ENCODE measurements at places on chromosomes 4 and X.

DNA sequence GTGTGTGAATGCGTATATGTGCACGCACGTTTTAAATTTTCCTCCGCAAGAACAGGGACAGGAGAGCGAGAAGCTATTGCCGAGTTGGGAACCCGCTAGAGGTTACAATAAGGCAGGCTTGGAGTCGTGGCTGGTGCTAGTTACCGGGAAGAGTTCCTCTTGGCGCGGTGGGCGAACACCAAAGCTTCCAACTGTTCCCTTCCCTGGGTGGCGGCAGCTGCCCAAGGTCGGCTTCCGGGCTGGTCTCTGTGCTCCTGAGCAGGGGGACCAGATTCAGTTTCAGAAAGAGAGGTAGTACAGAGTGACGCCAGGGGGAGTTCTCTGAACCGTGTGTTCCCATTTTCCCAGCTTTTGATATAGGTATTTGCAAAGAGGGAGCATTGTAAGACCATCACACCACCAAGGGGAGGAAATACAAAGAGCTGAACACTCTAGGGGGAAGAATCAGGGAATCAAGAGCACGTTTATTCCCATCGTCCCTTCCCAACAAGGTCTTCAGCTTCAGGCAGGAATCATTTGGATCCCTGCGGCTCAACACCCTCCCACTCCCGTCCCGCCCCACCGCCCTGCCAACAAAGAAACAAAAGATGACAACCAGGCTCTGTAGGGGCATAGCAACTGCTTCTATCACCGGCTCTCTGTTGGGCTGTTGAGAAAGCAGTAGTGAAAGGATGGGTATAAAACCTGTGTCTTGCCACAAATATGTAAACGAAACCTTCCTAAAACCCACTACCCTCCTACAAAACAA, 113.6 kb upstream of the TEX13C start:
- no peak for DNase-seq

DNA sequence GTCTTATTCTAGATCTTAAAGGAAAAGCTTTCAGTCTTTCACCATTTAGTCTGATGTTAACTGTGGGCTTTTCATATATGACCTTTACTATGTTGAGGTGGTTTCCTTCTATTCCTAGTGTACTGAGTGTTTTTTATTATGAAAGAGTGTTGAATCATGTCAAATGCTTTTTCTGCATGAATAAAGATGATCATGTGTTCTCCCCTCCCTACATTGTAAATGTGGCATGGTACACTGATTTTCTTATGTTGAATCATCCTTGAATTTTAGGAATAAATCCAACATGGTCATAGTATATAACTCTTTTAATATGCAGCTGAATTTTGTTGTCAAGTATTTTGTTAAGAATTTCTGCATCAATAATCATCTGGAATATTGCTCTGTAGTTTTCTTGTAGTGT, 4.3 kb downstream of the CLGN start:
- DNase-seq, result no peak

DNA sequence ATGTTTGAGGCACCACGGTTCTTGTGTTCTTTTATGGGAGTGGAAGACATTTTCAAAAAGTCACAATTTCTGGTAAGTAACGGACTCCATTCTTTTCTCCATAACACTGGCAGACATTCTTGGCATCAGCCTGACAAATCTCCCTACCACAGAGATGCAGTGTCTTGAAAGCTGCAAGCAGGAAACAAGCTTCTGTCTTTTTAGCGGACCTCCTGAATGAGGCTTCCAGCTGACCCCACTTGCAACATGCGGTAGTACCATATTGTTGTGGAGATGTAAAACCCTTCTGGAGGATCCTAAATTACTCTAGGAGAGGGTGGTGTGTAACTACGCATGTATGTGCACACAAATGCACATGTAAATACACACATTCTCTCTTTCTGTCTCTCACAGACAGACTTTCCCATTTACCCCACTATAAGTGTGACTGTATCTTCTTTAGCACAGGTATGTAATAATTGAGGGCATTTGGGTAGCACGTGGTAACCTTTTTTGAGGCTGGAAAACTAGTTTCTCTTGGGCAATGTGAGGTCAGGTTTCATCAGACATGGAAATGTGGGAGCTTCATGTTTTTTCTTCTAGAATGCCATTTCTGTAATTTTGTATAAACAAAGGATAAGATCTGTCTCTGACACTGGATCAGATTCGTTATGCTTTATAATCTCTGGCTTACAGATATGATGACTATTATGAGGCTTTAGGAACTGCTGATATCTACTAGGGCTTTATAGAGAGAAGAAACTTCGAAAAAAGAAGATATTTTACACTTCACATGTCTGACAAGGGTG, 130.1 kb downstream of the MGST2 start:
- no peak for DNase-seq

GRCh38 chr4:110484029-110484428, 8.1 kb downstream of the ENPEP start:
- no peak for DNase-seq

DNA sequence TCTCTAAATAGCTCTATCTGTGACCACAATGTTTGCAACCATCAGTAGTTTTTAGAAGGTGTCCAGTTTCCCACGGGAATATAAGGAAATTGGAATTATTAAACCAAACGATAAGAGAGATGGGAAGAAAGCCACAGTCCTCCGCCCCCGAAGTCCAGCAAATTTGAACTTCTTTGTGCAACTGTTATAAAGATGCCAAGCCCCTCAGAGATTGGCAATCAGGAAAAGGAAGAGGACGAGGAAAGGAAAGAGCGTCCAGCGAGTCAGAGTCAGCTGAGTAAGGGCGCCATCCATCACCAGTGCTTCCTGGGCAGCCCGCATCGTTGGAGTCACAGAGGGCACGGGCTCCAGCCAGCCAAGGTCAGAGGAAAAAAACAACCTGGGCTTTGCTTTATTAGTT, 35.7 kb downstream of the LDB2 start:
- DNase-seq, result no peak

DNA sequence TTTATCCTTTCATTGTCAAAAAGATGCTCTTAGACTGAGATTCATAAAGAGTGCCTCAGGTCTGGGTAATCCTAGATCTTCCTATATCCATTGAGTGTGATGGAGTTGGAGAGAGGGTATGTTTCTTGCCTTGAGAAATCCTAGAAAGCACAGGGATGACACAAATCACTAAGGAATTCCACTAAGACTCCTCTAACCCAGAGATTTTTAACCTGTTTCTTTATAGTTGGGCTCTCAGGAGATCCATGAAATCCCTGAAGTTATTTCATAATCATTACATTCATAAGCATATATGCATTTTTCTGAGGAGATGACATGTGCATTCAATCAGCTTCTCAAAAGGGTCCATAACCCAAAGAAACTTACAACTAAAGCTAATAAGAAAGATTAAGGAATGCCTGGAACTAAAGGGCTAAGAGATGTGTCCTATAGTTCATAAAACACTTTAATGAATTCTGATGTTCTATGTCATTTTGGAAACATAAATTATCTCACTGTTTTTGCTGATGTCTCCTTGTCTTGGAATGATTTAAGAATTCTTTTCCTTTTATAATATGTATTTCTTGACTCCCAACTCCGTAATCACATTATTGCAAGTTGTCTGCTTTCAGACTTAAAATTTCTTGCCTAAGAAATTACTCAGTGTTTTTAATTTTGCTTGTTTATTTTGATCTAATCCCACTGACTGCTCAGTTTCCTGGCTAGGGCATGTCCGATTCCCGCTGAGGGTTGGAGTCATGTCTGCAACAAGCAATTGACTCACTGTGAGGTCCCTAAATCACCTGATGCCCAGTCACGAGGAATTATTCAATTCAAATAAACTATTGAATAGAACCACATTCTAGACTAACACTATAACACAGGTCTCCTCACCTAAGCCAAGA, 2.8 kb upstream of the AMTN start:
- no peak for DNase-seq

DNA sequence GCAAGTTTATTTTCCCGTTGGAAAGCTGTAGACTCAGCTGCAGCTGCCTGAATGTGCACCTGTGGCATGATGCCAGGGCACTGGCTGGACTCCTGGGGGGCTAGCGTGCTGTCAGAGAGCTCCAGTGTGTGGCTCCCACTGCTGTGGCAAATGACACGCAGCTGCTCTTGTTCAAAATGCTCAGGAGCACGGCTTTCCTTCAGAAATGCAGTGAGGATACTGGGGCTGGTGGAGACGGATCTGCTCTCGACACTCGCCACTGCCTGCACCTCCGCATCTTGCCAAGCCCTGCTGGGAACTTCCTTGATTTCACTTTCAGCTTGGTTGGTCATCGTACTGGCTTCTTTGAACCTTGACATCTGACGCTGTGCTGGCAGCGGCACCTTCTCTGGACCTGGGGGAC, 58.7 kb downstream of the GPRIN3 start:
- DNase-seq, result no peak

DNA sequence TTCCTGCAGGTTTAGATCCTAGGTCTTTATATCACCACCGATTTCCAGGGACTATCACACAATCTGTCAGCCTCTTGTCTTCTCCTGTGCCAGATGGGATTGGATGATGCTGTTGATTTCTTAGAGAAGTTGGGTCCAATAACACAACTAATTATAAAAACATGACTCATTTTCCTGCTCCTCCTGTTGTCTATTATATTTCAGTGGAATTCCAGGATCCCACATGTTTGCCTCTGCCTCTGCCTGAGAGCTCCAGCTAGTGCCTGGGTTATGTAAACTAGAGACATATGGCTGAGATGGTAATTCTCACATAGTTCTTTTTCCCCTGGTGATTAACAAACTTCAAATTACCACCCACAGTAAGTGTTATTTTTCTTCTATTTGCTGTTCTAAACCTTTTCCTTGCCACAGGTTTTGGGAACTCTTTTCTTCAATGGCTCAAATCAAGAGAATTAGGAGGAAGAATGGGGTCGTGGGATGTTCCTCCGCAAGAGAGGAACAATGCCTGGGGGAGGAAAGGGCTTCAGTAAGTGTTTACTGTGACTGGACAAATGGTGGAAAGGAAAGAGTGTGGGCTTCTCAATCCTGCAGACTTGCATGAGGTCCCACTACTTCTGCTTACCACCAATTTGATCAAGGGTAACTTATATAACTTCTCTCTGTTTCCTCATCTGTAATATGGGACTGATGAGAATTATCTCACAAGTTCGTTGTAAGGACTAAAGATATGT, 3.4 kb upstream of the HOPX start:
- peak; percentile 69 for DNase-seq

GRCh38 chr4:306551-306961, 1.3 kb upstream of the ZNF732 start:
- no peak for DNase-seq

- DNase-seq, result peak; percentile 20
Observed at GRCh38 chr4:79198951-79199587, 126.8 kb downstream of the NAA11 start.

GRCh38 chrX:139506333-139506732, 24.2 kb upstream of the F9 start:
- DNase-seq, result no peak

- no peak for DNase-seq
Observed at GRCh38 chr4:176641237-176641636, 151.5 kb downstream of the VEGFC start.

DNA sequence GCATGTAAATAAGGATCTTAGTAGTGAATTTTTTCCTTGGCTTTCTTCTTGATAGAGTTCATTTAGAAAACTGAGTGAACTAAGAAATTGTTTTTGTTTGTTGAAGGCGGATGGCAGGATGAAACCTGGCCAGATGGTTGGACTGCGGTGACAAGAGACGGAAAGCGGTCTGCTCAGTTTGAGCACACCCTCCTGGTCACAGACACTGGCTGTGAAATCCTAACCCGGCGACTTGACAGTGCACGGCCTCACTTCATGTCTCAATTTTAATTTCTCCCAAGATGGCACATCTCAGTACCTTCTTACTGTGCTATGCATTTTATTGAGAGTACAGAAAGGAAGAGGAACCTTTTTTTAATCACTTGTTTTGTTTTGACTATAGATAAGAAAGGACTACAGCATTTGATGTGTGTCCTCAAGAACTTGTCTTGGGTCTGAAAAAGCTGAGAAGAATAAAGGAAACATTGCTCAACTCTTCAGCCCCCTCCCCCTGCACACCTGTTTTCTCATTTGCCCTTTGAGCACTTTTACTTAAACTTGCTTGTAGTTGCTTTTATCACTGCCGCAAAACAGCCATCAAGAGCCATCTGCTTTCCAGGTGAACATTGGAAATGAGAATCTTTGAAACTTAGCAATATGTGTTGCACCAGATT, 27.4 kb downstream of the ADH5 start:
- DNase-seq, result no peak

GRCh38 chr4:145299380-145300076, 119.1 kb upstream of the OTUD4 start:
- peak; percentile 74 for DNase-seq

DNA sequence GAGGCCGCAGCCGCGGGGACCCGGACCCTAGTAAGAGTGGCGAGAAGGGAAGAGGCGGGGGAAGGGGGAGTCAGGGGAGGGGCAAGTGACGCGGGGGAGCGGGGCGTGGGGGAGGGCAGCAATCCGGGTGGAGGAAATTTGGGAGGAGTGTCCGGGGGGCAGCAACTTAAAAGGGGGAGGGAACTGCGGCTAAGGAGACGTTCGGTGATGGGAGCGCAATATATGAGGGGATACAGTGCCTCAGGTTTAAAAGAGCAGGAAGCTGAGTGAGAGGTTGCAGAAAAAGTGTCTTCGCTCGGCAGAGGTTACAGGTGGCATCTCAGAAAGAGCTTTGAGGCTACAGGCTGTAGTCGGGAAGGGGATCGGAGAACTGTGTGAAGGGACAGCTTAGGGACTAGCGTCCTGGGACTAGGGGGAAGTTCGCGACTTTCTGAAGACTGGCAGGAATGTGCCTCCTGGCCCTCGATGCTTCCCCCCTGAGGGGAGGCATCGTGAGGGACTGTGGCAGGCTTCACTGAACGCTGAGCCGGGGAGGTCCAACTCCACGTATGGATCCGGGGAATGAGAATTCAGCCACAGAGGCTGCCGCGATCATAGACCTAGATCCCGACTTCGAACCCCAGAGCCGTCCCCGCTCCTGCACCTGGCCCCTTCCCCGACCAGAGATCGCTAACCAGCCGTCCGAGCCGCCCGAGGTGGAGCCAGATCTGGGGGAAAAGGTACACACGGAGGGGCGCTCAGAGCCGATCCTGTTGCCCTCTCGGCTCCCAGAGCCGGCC, 519 bp downstream of the FOXO4 start:
- no peak for DNase-seq

- no peak for DNase-seq
Observed at GRCh38 chr4:160595646-160596045, 1492.8 kb downstream of the RAPGEF2 start.

All from fibroblast of skin of left quadriceps (primary cell).